ENCODE measurements at places on chromosomes 4 and X.

GRCh38 chrX:1419545-1420355, 27.8 kb upstream of the SLC25A6 start:
- DNase-seq, result no peak

- DNase-seq, result no peak
These were observed 22.9 kb downstream of the PAGE2 start for GRCh38 chrX:55111578-55112254.

DNA sequence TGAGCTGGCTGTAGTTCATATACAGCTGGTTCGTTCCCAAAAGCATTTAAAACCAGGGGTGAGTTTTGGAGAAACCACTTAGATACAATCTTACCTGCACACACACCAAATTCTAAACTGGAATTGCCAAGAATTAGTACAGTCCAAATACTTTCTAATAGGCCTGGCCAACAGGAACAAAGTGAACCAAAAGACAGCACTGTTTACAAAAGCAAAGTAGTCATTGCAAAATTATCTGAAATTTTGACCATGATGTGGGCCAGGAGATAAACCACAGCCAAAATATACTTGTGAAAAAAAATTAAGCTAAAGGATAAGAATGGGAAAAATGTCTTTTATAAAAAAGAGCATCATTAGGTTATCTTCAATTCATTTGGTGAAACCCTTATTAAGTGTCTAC, 37.9 kb upstream of the NAP1L5 start:
- no peak for DNase-seq

DNA sequence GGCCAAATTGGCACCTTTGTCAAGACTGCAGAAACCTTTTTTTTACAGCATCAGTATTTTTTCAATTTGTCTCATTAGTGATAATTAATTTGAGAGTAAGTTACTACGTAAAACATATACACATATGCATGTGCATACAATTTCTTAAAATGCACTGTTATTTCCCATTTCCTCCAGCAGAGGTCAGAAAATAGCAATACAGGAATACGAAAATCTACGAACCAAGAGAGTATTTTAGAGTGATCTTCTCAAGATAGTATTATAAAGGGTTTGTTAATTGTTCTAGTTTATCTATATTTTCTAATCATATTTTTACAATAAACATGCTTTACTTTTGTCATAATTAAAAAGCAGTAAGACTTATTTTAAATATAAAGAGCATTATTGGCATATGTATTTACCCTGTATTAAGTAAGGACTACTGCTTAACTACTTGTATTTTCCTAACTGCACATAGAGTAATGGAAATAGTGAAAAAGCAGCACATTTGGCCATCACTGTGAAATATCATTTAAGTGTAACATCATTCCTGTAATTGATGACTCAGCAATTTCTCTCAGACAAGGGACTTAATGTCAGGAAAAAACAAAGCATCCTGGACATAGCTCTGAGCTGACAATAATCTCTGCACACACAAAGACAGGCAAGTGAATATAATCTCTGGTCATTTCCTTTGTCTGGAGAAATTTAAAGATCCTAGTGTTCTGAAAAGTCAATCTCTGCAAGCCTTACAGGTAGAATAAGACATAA, 45.6 kb downstream of the MAOB start:
- DNase-seq, result no peak

GRCh38 chr4:168919706-168920324, 90.2 kb downstream of the CBR4 start:
- DNase-seq, result no peak

DNA sequence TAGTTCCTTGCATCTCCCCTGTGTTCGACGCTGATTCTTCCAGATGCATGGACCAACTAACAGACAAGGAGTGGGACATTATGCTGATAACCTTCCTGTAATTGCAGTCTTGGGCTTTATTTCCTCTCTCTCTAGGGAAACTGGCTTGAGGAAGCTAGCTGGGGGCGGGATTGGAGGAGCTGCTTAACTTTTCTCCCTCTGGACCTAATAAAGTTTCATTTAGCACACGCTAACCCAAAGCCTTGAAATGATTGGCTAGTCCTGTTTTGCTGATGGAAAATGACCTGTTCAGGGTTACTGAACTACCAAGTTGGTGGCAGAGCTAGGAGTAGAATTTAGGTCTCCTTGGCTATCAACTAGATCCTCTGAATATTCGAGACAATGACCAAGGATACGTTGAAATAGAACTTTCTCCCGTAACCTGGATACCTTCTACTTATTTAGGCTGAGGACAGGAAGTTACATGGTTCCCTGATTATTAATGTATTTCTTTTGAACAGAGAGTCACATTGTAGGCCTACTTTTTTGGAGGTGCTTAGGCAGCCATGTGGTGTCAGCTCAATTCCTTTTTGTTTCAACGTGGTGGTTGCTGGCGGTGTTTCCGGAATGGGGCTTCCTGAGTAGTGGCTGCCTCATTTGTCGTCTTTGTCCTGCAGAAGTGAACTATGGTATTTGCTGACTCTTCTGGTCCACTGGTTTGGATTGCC, 2.0 kb downstream of the PGK1 start:
- no peak for DNase-seq

DNA sequence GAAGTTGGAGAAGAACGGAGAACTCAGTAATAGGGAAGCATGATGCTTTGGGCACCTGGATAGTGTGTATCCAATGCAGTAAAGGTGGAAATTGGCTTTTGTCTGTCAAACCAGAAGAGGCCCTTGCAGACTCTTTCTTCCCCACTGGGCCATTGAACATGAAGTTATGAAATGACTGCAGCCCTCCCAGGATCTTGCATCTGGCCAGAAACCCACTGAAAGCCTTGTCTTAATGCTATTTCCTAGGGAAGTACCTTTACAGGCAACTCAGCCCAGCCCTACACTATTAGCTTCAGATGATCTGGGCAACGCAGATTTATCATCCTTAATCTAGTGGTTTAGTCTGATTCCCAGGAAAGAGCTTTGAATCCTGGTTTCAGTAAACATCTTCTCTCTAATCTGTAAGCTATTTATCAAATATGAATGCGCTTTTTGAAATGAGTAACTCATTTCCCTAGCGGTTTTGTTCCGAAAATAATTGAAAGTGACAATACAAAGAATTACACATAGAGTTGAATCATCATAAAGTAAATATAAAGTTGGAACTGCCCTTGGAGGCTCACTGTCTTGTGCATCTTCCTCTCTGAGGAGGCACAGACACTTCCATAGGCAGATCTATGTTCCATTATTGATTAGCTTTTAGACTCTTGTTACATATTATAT, 464.1 kb downstream of the IDS start:
- no peak for DNase-seq

DNA sequence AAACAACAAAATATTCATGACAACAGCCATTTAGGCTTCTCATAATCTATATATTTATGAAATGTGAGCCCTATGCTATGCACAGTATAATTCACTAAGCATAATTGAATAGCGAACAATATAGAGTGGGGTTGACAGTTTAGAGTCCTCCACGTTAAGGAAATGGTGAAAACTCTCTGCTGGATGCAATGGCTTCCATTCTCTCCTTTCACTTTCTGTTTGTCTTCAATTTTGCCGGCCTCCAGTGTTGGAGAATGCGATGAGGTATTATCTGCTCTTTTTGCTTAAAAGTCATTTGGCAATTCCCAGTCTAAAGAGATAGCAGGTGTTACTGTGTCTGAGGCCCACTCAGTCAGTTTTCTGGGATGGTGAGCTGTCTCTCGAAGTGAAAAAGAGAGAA, 52.1 kb downstream of the NPY5R start:
- no peak for DNase-seq

GRCh38 chr4:151864068-151864467, 103.3 kb upstream of the GATB start:
- no peak for DNase-seq

DNA sequence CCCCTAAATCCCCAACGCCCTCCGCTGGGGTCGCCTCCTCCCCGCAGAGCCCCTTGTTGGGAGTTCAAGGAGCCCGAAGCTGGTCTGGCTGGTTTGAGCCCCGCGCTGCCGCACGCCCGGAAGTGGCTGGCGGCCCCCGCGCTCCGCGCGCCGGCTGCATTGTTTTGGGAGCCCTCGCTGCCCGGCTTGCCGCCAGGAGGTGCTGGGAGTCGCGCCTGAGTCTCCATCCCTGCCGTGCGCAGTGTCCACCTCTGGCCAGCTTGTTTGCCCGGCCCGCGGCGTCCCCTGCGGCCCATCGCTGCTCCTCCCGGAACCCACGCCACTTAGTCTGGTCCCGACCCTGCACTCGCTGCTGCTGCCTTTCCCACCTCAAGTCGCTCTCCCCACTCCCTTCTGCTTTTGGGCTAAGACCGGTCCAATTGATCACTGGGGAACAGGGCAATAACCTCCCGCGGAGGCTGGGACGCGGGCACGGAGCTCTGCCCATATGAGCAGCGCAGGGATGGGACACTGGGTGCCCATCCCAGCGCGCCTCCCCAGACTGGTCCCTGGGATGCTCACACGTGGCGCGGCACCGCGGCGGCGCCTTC, 2.2 kb upstream of the SFRP2 start:
- no peak for DNase-seq

DNA sequence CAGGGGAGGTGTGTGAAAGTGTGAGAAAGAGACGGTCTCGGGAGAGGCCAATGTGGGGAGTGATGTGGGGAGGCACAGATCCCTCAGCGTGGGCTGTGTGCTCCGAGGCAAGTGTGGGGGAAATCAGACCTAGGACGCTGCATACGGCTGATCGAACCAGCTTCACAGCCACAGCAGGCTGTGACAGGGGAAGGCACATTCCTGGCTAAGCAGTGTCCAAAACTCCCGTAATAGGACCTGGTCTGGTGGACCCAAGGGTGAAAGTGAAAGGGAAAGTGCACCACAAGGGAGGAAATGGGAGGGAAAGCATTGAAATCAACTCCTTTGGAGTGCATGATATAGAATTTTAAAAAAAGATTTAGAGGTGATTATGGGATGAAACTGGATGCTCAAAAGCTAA, 10.9 kb upstream of the RHOXF2 start:
- no peak for DNase-seq

- DNase-seq, result no peak
These were observed 126.5 kb downstream of the CBR4 start for GRCh38 chr4:168883513-168883912.

DNA sequence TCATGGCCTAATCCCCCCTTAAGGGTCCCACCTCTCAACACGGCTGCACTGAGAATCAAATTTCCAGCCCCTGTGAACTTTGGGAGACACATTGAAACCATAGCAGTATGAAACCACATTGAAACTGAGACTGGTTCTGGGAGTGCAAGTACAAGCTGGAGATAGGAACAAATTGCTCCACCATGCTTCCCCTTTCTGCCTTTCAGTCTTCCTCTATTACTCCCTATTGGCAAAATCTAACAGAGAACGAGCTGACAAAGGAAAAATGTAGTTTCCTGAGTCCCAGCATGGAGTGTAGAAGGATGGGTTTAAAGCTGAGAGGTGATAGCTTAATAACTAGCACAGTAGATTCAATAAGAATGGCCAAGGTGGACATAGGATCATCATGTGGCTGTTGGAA, 161.7 kb upstream of the RPL34 start:
- no peak for DNase-seq

GRCh38 chr4:19300213-19300612, 951.5 kb upstream of the SLIT2 start:
- no peak for DNase-seq

DNA sequence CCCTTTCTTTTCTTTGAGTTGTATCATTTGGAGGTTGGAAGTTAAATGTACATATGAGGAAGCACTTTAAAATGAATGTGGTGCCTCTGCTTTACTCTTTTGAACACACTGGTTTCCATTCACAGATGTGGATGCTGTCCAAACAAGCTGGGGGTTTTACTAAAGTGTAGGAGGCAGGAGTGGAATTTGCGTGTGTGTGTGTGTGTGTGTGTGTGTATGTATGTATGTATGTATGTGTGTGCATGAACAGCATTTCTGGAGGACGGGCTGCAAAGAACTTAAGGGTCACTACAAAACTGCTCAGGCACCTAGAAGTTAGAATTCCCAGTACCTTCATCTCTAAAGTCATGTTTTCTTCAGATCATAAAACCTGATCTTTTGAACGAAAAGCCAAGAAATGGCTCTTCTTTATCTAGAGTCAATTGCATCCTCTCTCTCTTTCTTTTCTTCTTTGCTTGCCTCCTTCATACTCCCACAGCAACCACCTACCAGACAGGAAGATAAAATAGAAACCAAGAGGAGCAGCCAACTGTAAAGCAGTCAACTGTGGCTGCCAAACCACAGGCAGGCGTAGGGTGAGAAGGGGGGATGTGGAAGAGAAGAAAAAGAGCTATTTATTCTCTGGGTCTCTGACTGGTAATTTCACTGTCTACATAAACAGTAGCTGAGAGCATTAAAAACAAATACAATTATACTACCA, 177.0 kb upstream of the RASGEF1B start:
- DNase-seq, result no peak

DNA sequence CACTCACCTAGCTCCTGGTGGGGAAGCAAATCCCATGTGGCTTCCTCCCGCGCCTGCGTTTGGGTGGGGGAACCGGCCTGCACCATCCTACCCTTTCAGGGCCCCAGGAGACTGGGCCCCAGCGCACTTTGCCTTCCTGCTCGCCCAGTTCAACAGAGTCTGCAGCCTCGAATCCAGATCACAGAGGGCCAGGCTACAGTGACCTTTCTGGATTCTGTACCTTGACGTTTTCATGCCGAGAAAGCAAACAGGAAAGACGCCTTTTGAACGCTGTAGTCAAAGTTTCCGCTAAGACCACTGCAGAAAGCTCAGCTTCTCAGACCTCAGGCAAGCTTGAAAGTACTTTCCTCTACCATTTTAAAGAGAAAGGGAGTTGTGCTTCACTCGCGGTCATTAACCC, 7.4 kb upstream of the BEND2 start:
- DNase-seq, result no peak

GRCh38 chr4:154616287-154616686, 3.8 kb upstream of the FGG start:
- no peak for DNase-seq
